Hematopoietic multipotent progenitor cell treated with erythropoietin and hydrocortisone succinate and interleukin-3 and kit ligand, for 4 days (in vitro differentiated cells): ENCODE measurements at places on chromosomes 3 and 15.

DNA sequence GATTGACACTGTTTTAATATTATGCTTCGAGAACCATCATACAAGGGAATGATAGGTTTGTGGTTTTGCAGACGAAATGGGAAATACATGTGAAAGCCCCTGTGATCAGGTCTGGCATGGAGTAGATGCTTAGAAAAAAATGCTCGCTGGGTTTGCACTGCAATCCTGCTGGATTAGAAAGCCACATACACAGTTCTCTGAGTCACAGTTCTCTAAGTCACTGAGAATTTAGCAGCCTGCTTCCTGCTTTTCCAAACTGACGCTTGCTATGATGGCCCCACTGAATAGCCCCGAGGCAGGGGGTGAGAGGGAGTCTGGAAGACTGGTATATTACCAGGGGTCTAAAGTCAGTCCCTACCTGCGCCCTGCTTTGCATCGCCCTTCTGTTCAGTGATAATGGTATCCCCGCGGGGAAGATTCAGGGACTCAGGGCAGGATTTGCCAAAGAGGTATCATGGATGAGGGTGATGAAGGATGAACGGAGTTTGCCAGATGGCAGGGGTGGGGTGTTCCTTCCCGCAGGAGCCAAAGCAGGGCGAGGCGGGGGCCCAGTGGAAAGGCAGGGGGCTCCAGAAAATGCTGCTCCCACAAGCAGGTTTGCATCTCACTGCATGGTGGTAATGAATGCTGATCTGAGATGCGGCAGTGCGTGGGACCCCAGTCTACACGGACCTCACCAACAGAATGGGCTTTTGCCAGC is 82.3 kb downstream of the IQSEC1 start:
- DNase-seq, result no peak

GRCh38 chr3:45043728-45044299 is 17.7 kb downstream of the CLEC3B start:
- DNase-seq, result peak; percentile 52

DNA sequence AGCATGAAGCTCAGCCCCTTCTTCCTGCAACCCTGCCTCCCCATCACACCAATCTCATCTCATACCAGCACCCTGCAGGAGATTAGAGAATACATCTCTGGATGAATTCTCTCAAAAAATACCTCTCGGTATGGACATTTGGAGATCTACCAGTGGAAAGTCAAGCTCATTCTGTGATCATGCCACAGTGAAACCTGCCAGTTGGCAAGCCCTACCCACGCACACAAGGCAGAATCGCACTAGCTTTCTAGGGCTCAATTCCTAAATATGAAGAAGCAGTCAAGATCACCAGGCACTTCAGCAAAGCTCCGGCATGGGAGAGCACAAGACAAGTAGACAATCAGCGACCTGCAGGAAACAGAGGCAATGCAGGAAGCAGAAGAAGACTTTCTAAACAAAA is 221.2 kb downstream of the NTRK3 start:
- DNase-seq, result no peak

GRCh38 chr3:150384296-150385212 is 23.5 kb upstream of the TSC22D2 start:
- peak; percentile 87 for DNase-seq

GRCh38 chr3:339351-339750 is 142.8 kb downstream of the CHL1 start:
- no peak for DNase-seq

- no peak for DNase-seq
These were observed 32.4 kb downstream of the C2CD4A start for GRCh38 chr15:62099094-62099601.

DNA sequence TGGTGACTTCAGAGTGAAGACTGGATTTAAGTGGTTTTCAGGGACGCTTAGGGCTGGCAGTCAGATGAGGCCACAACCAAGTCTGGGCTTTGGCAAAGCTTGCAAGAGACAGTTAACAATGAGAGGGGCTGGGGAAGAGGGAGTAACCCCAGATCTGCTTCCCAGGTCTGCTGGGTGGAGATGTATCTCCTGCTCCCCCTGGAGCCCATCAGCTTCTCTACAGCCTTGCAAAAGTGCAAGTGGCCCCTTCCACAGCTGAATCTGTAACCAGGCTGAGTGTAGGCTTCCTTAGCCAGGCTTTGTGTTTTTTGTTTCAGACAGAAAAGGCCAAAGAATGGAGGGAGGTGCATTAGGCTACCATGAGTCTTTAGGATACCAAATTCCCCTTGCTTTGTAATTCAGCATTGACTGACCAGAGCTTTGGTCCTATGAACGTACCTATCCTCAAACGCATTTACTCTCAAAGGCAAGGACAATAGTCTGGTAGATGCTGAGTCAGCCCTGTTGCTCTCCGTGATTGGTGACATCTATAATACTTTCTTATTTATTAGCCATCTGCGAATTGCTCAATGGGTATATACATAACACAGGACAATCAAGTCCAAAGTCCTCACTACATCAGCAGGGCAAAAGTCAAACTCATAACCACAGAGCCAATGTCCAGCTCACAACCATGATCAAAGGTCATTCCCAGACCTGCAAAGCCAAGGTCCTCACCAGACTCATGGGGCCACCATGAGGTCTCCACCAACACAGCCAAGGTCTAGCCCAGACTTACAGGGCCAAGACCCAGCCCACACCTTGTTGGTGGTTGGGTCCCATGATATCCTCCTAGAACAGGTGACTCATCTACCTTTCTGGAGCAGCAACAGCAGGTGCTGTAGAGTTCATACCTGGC is 17.1 kb downstream of the CCDC13 start:
- peak; percentile 71 for DNase-seq

DNA sequence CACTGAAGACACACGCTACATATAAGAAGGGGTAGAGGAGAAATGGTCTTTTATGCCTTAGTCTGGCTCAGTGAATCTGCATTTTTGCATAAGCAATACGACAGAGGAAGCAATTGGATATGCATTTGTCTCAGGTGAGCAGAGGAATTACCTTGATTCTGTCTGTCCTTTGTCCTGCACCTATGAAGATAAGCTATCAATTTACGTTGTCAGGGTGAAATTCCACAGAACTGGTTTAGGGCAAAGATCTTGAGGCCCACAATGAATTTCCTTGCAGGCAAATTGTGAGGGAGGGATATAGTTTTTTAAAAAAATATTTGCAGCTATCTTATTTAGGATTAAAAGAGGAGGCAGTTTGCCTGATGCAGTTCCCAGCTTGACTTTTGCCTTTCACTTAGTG is 31.6 kb upstream of the MASP1 start:
- no peak for DNase-seq

- peak; percentile 85 for DNase-seq
These were observed 4.7 kb upstream of the RNF13 start for GRCh38 chr3:149808209-149808829.

- DNase-seq, result no peak
These were observed 9.3 kb downstream of the GNAI2 start for GRCh38 chr3:50245251-50245745.

- DNase-seq, result peak; percentile 94
These were observed at the start of gene ZNF609 for GRCh38 chr15:64460206-64460723. ZNF609 (plus strand) TSS chr15:64460578; CDS start chr15:64499420, 38,842 bp downstream.

GRCh38 chr15:66747886-66748707 is 46.1 kb downstream of the SMAD6 start:
- no peak for DNase-seq

GRCh38 chr3:56547486-56547885 is 9.5 kb upstream of the CCDC66 start:
- DNase-seq, result peak; percentile 62

DNA sequence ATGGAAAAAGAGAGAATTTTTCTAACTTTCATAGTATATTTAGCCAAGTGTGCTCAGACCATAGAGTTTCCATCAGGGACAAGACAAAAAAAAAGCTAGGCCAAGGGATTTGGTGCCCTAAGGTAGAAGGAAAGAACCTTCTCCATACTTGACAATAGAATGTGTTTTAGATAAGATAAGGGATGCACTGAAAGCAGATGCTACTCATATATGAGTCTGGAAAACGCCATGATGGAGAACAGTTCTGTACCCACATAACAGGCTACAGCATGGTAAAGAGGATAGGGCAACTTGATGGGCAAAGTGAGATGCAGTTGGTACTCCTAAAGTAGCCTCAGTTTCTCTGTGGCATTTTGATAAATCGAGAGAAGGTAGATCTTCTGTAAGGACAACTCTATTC is 216.4 kb upstream of the NECTIN3 start:
- DNase-seq, result no peak

GRCh38 chr15:95152741-95153140 is 921.4 kb downstream of the MCTP2 start:
- no peak for DNase-seq

DNA sequence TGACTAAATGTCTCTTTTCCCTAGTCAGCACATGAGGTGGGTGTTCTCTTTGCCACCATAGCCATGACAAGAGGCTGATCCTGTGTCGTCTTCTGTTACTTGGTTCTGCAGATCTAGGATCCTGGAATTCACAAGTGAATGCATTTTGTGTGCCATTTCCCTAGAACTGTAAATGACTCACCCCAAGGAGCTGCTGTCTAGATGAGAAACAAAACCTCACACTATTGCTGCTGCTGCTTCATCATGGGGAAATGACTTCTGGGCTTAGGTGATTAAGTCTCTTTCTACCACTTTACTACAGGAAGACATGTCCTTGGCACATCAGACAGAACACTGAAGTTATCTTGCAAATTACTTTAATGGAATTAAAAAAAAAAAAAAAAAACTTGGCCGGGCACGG is 54.9 kb downstream of the SLCO3A1 start:
- DNase-seq, result no peak

- DNase-seq, result no peak
These were observed 234.6 kb downstream of the RBMS3 start for GRCh38 chr3:29515451-29515850.

DNA sequence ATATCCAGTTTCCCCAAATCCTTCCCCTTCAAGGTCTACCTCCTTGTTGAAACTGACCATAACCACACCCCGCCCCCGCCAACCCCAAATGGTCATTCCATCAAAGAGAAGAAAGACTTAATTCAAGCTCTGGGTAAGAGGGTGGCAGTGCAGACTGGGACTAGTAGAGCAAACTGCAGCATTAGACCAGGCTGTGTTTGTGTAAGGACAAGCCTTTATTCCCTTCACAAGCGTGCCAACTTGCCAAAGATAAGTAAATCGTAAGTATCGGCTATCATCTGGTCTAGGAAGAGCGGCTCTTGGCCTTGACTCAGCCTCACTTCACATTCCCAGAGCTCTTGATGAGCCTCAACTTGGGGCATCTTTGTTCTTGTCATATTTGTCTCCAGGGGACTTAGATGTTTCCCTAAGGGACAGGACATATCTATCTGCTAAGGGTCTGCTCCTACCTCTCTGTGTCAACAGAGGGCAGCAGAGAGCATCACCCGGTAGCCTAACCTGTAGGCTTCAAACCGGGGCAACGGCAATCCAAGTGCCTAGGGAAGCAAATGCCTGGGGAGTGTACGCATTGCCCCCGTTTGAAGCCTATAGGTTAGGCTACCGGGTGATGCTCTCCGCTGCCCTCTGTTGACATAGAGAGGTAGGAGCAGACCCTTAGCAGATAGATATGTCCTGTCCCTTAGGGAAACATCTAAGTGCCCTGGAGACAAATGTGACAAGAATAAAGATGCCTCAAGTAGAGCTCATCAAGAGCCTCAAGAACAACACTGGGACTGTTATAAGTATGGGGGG is 8.9 kb upstream of the MAP3K13 start:
- DNase-seq, result peak; percentile 95
